GM23338 (cell line): ENCODE measurements at places on chromosomes 2 and 18.

DNA sequence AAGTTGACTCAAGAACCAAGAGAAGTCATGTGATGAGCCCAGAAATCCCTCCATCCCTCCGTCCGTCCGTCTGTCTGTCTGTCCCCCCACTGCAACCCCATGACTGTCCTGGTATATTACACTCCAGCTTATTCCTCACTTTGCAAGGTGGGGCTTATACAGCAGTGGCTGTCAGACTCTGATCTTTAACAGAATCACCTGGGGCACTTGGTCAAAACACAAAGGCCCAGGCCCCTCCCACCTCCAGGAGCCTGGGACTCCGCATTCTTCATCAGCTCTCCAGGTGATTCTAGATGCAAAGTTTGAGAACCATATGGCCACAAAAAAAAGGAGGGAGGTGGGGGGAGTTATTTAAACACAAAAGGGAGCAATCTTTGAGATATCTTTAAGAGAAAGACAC, 61.4 kb downstream of the MYO5B start:
- H3K27me3 ChIP-seq, result no peaks in the 10 kb centered on the region

GRCh38 chr2:136065907-136066306, 52.0 kb downstream of the CXCR4 start:
- H3K27me3 ChIP-seq, result no peaks in the 10 kb centered on the region
- no peaks in the 10 kb centered on the region for H3K36me3 ChIP-seq
- no peak overlapping the region for H3K27ac ChIP-seq
- no peak for DNase-seq

DNA sequence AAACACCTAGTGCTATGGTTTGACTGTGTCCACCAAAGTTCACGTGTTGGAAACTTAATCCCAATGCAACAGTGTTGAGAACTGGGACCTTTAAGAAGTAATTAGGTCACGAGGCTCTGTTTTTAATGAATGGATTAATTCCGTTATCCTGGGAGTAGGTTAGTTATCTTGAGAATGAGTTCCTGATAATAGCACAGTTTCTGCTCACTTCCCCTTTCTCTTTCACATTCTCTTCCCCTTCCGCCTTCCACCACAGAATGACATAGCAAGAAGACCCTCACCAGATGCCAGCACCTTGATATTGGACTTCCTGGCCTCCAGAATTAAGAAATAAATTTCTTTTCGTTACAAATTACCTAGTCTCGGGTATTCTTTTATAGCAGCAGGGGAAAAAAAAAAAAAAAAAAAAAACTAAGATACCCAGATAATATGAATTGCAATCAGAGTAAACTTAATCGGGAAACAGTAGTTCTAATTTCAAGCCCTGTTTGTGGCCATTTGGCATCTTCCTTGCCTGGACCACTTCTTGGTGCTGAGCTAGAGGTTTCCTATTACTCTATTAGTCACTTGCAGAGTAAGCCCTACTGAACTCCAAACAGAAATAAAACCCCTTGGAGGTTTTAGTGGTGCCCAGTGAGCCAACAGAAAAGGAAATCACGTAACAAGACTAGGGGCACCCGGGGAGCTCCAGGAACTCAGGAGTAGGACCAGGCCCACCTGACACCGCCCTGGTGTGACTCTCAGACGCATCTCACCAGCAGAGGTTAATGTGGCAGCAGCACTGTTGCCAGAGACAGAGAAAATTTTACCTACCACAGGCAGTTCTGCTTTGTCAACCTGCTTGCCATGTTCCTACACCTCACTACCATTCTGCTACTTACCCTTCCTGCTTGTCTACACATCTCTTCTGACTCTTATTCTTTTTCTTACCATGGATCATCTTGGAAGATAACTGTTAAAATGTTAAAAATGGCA, 147.6 kb upstream of the CAB39 start:
- H3K36me3 ChIP-seq, result no peaks in the 10 kb centered on the region
- H3K4me1 ChIP-seq, result no peaks in the 10 kb centered on the region
- no peaks in the 10 kb centered on the region for H3K27me3 ChIP-seq
- H3K27ac ChIP-seq, result no peak overlapping the region
- no peak overlapping the region for H3K4me3 ChIP-seq

DNA sequence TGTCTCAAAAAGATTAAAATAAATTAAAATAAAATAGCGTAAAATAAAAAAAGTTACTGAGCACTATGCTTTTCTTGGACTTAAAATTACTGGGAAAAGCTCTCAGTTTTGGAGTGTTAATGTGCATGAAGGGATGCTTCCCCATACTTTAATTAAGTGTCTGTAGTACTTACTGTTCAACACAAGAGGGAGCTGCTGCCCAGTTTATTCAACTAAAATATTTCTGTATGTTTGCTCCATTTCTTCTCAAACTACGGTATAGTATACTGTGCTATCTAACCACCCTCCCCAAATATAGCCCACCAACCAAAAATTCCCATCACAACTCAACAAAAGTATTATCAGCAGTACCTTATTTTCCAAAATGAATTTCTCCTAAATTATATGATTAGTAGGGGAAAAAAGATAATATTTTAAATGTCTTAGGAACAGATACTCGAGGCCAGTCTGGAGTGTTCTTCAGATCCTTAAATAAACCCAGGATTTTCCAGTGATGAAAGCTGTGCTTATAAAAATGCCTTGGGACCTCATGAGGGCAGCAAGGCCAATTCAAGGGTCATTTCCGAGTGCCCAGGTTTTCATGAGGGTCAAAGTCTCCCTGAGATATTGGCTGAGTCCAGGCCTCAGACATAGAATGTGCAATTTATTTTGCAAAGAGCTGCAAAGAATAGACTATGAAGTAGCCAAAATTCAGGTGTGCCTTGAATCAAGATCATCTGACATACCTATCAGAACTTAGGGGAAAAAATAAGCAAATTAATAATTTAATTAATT, 64.1 kb downstream of the CHRNA1 start:
- no peaks in the 10 kb centered on the region for H3K27me3 ChIP-seq
- H3K36me3 ChIP-seq, result no peaks in the 10 kb centered on the region
- H3K27ac ChIP-seq, result no peak overlapping the region
- no peak overlapping the region for H3K4me3 ChIP-seq

DNA sequence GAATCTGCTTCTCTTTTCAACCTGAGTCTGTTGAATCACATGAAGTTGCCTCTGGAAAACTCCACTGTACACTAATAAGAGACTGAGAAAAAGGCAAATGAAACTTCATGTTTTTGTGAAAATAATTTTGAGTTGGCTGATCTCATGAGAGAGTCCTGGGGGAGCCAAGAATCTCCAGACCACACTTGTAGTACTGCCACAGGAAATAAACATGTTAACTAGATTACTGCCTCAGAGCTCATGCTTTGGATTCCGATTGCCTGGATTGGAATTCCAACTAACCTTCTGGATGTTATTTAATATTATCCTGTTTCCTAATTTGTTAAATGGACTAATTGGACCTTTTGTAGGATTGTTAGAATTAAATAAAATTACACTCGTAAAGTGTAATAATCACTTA, 25.2 kb downstream of the NUP35 start:
- H3K4me3 ChIP-seq, result no peak overlapping the region
- peak; percentile 48 for DNase-seq
- H3K27me3 ChIP-seq, result no peaks in the 10 kb centered on the region
- peak overlapping the region; percentile 82 for H3K27ac ChIP-seq

DNA sequence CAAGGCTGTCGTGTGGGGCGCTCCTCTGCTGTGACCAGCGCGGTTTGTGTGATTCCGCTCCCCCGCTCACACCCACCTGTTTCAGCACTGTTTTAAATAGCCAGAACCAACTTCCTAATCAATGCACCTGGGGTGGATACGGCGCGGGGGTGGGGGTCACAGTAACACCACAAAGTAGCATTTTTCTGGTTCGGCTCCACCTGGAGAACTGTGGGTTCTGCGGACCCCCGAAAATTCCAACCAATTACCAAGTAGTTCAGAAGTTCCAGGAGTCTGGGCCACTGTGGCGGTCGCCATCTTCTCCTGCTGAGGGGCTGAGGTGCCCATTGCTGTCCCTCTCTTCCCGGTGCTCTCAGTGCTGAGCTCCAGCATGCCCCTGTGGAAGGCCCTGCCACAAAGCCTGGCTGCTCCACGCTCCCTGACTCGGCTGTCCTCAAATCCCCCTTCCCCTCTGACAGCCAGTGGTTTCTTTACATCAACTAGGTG, 79.4 kb downstream of the GFPT1 start:
- H3K4me1 ChIP-seq, result peaks cover 6% of the 10 kb centered on the region; the same call in 1 of the 2 replicates
- no peak for DNase-seq
- H3K27ac ChIP-seq, result no peak overlapping the region
- H3K4me3 ChIP-seq, result peak overlapping the region; percentile 91
- no peaks in the 10 kb centered on the region for H3K36me3 ChIP-seq
- peaks cover 28% of the 10 kb centered on the region for H3K27me3 ChIP-seq
